Mucosa of gallbladder (tissue), 1 donor: ENCODE measurements at places on chromosomes 5 and 9.

DNA sequence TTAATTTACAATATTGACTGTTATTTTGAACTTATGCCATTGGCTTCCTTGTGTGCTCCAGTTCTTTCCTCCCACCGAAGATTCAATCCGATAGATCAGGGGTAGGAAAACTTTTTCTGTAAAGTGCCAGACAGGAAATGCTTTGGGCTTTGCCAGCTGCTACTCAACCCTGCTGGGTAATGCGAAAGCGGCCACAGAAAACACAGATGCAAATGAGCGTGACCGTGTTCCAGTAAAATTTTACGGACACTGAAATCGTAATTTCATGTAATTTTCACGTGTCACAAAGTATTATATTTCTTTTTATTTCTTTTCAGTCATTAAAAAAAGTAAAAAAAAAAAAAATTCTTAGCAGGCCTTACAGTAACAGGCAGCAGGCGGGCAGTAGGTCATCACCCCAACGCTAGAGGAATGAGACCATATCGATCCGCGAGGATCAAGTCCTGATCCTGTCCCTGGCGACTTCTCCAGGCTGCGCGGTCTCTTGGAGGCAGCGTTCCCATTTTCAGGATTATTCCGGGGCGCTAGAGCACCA lies 599 bp downstream of the NMRK1 start:
- DNase-seq, result peak; percentile 33

DNA sequence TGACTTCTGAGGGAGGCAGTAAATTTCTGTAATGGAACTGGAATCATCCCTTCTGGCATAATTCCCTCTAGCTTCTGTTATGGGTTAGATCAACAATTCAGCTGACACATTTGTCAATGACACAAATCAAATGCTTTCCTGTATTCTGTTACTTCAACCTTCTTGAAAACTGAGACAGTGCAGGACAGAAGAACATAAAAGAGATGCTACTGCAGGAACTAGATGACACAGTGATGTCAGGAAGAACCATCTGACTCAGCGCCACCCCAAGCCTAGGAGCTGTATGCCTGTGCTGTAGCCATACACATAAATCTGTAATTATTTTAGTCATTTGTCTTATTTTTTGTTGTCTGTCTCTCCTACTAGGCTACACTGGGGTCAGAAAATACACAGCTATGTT lies 18.2 kb upstream of the CEP120 start:
- DNase-seq, result no peak

DNA sequence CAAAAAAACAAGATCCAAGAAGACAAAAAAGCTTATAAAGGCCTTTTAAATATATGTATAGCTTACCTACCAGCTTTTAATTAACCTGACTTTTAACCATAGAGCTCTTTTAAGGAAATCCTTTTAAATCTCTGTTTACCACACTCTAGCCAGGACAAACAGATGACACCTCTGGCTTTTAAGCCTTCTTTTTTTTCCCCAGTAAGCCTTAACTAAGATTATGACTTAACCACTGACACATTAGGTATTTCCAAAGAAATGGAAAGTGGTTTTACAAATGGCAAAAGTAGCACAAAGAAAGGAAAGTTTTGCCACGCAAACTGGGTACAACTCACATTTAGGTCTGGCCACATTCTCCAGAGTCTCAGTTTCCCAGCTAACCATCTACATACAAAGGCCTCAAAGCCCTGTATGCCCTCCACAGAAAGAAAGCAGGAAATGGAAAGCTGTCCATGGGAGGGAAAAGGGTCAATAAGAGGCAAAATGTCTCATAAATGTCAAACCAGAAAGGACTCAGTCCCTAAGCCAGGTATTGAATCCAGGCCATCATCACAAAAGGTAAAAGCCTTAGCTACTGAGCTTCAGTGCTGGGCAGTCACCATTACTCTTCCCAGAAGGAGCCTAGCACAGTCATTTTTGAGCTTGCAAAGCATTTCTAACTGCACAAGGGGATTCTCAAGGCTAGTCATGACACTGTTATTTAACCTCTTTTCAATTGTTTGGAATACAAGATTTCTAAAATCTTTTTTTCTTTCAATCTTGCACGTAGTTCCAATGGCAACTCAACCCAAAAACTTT lies 19.7 kb downstream of the TMEM161B start:
- no peak for DNase-seq

DNA sequence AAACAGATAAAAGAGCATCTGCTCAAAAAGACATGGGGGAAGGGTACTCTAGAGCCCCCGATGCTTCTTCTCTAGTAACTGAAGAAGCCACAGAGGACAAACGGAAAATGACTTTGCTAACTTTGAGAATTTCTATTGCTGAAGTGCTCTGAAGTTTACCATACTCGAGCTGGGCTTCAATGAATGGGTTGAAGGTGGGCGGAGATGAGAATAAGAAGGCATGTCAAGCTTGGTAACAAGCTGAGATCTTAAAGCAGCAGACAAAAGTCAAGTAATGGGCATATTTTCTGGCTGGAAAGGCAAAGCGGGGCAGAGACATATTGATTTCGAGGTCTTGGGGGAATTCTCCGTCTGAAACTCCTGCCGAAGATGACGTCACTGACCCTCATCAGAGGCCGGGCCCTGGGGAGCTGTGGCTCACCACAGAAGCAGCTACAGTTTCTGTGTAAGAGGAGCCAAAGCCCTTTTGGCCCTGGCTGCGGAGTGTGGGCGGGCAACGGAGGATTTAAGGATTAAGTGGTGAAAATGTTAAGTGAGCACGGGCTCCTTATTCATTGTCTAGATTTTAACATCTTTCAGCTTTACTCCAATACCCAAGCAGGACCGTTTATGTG lies 115.8 kb upstream of the SLIT3 start:
- peak; percentile 25 for DNase-seq

- no peak for DNase-seq
These were observed 36.4 kb upstream of the GAS1 start for GRCh38 chr9:86983620-86984259.

- DNase-seq, result no peak
These were observed 58.5 kb downstream of the ATP10B start for GRCh38 chr5:160793530-160793899.

DNA sequence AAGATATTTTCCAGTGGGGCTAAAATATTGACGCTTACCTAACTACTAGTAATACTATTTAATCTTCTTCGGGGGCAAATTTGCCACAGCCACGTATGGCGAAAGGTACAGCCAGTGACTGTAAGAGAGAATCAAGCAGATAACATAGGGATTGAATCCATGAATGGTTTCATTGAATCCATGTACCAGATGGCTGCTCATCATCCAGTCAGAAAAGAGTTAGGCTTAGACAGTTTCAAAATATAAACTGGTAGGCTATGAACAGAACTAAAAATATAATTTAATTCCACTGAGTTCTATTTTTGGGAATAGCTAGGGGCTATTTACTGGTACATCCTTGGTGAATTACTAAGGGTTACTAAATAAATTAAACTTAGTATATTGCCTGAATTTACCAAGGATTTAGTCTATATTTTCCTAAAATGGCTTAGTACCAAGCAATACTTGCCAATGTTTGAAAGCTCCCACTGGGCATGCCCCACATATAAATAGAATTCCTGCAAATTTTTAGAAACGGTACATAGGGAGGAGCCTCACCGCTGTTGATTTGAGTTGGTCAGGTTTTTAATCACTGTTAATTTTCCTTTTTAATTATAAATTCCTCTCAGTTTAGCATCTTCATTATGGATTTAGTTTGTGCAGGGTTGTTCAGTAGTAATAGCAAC lies 55.8 kb upstream of the VLDLR start:
- DNase-seq, result no peak

DNA sequence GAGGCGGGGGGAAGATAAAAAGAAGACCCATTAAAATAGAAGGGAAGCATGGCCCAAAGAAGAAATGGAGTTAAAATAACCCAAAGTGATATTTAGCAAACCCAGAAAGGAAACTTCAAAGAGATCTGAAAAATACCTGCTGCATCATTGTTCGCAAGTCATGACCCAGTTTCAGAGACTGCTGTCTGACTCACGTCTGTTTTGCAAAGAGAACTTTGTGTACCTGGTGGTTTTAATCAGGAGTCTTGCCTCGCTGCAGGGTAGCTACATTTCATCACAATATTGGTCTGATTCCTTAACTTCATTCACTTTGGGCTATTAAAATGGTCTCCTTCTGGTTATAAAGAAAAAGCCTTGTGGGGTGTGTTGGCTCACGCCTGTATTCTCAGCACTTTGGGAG lies 461.1 kb upstream of the DAP start:
- DNase-seq, result no peak

GRCh38 chr9:20189871-20190270 lies 401.0 kb upstream of the SLC24A2 start:
- no peak for DNase-seq

- no peak for DNase-seq
These were observed 43.4 kb upstream of the HAPLN1 start for GRCh38 chr5:83764101-83764500.

DNA sequence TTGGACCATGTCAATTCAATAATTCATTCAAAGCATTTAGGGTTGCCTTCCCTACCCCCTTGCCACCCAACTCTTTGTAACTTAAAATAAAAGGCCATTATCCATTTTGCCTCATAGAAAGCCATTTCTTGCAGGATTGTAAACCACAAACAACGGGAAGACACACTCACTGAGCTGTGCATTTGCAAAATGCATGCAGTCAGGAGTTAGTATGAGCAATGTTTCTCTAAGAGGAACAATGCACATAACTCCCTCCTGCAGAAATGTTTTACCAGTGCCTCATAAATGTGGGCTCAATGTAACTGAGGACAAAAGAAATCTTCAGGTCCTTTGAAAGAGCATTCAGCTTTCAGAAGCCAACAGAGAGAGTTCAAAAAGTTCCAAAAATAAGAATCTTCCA lies 98.5 kb upstream of the ABCA1 start:
- no peak for DNase-seq
